Stimulated activated CD8-positive, alpha-beta memory T cell treated with anti-CD3 and anti-CD28 coated beads, Interleukin-4, amount 100 ng/mL, for 1 hour (primary cell): ENCODE measurements at places on chromosomes 4 and X.

- no peak for DNase-seq
These were observed 241.1 kb upstream of the TET2 start for GRCh38 chr4:104905546-104905945.

DNA sequence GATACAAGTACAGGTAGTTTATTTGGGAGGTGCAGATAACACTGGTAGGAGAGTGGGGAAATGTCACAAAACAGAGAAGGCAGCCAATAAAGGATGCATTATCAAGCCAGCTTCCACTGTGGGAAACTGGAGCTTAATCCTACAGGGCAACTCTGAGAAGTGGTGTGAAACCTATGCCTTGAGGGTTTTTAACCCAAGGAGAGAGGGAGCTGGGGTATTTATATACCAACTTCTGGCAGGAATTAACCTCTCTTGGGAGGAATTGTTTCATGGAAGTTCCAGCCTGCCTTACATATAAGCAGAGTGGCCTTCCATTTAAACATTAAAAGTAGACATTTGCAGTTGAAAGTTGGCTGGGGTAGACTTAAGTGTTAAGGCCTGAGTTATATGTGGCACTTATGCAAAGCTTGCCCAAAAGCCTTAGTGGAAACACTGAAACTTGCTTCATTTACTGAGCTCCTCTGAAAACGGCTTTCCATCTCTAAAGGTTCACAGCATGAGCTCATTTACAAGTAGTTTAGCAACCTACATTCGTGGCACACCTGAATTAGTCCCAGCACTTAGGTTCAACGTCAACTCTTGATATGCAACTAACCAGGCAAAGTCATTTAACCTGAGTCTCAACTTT lies 19.2 kb downstream of the MAGEB17 start:
- DNase-seq, result no peak

GRCh38 chr4:152856960-152857359 lies 77.2 kb downstream of the ARFIP1 start:
- DNase-seq, result no peak

- no peak for DNase-seq
These were observed 54.3 kb downstream of the TLL1 start for GRCh38 chr4:165927366-165927765.

DNA sequence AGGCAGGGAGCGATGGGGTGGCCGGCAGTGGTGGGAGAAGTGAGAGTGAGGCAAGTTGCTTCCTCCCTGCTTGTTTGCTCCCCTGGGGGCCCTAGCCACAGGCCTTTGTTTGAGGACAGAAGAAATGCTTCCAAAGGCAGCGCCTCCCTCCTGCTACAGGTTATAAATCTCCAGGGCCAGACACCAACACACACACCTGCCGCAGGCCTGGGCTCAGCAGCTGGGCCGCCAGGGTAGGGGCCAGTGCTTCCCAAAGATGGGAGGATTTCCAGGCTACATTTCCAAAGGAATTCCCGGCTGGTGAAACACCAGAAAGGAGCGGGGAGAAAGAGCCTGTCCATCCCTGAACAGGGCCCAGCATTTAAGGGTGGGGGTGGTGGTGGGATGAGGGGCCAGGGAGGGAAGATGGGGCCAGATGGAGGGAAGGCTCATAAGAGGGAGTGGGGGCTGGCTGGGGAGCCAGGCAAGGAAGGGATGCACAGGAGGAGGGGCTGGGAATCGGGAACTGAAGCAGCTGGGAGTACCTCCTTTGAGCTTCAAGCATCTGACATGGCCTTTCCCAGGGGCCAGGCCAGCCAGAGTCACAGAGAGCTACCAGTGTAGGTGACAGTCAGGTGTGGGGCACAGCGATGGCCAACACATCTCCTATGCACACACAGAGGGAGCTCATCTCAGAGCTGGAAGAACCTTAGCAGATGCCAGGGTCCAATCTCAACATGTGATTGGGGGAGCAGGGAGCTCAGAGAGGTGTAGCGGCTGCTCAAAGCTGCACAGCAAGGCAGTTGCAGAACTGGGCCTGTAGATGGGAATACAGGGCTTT lies 143.9 kb downstream of the PJA1 start:
- no peak for DNase-seq

GRCh38 chr4:4575284-4576211 lies 33.7 kb upstream of the STX18 start:
- peak; percentile 37 for DNase-seq

DNA sequence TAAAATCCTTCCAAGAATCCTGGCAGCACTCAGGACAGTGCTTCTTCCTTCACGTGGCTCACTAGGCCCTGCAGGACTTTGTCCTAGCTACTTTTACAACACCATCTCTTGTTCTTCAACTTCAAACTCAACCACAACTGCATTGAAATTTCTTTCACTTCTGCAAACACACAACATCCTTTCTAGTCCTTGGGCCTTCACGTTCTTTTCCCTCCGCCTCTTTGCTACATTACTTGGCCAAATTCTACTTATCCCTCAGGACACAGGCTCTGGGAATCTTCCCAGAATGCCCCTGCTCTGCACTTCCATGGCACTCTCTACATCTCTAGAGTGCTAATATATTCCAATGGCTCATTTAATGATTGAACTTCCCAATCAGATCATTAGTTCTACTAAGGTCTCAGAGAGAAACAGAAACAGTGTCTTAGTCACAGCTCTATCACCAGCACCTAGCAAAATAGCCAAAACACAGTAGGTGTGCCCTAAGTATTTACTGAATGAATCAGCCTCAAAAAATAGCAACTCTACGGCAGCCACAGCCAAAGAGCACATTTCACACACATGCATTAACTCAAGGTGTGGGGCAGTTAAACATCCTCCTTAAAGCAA lies 73.3 kb downstream of the MANBA start:
- DNase-seq, result no peak

DNA sequence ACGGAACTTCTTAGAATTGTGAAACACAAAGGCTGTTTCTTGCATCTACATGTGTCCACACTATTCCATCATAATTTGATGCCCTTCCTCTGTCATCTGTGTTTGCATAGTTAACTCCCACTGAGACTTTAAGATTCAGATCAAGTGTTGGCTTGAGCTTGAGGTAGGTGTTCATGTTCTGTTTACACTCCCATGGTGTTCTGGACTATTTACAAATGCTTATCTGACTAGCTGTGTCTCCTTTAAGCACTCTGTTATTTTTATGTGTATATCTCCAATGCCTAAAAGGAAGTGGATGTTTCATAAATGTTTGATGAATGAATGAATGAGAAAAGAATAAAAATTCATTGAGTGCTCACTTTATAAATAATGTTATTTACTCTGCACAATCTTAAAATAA lies 622.7 kb downstream of the RAB28 start:
- no peak for DNase-seq

- DNase-seq, result no peak
These were observed 35.3 kb upstream of the WAS start for GRCh38 chrX:48648336-48648751.

DNA sequence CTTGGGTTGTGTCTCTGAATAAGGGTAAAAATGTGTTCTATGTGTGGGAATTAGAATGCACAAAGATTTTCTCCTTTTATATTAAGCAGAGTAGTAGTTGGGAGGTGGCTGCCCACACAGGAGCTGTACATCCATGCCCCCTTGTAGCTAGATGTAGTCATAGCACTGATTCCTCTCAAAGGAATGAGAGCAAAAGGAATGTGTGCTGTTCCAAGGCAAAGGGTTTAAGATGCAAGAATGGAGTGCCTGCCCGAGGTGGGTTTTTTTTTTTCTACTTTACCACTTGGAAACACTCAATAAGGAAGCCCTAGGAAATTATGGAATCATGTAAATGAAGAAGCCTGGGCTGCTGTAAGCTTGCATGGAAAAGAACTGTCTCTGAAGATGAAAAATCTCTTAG lies 2183.2 kb upstream of the AGA start:
- no peak for DNase-seq

GRCh38 chr4:142547974-142548373 lies 298.1 kb downstream of the INPP4B start:
- no peak for DNase-seq

GRCh38 chr4:100081491-100081890 lies 108.8 kb downstream of the DDIT4L start:
- no peak for DNase-seq

DNA sequence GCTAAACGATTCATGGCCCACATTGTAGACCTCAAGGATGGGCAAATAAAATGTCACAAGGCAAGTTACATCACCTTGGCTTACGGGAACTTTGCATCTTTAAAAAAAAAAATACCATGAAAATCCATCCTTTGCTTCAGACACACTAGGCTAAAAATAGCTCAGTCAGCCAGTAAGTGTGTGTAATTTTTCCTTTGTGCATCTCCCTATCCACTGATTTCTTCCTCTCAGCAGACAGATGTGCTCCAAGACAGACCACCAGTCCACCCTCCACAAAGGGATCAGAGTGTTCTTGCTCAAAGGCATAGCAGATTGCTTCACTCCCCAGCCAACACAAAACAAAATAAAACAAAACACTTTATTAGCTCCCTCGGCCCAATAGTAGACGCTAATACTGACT lies 14.6 kb downstream of the LDB2 start:
- DNase-seq, result no peak

GRCh38 chr4:56704089-56704871 lies 23.2 kb upstream of the HOPX start:
- no peak for DNase-seq

DNA sequence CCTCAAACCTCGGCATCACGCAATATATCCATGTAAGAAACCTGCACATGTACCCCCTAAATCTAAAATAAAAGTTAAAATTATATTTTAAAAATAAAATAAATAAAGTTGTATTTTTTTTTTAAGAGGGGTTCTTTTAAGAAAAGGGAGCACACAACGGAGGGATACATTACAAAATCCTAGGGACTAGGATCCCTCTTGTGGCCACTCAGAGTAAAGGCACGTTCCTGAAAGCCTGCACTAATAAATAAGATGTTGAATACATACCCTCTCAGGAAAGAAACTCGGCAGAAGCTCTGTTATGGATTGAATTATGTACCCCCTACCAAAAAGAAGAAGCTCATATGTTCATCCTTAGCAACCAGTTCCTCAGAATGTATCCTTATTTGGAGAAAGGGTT lies 50.9 kb upstream of the PRDX4 start:
- no peak for DNase-seq

GRCh38 chrX:124862301-124862700 lies 457.4 kb upstream of the TEX13C start:
- DNase-seq, result no peak

GRCh38 chr4:36676139-36677050 lies 395.0 kb downstream of the DTHD1 start:
- no peak for DNase-seq

GRCh38 chr4:129362691-129363274 lies 266.8 kb downstream of the C4orf33 start:
- DNase-seq, result no peak

- DNase-seq, result no peak
These were observed 104.5 kb downstream of the SCD5 start for GRCh38 chr4:82694046-82694445.

- DNase-seq, result no peak
These were observed 296.9 kb downstream of the GRID2 start for GRCh38 chr4:92600638-92601037.

DNA sequence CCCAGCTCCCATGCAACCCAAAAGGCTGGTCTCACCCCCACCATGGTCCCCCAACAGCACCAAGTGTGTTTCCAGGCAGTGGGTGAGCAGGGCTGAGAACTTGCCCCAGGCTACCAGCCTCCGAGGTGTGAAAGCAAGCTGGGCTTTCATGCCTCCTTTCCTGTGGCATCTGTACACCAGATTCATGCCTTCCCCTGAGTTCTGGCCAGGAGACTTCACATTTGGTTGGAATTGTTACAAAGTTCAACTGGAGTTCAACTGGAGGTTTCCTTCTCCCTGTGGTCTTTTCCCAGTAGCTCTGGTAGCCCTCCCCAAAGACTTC lies 77.6 kb upstream of the RAB40AL start:
- no peak for DNase-seq

- no peak for DNase-seq
These were observed 25.9 kb downstream of the MXRA5 start for GRCh38 chrX:3320471-3321046.

- no peak for DNase-seq
These were observed 974.7 kb downstream of the TRAM1L1 start for GRCh38 chr4:116110713-116111112.

DNA sequence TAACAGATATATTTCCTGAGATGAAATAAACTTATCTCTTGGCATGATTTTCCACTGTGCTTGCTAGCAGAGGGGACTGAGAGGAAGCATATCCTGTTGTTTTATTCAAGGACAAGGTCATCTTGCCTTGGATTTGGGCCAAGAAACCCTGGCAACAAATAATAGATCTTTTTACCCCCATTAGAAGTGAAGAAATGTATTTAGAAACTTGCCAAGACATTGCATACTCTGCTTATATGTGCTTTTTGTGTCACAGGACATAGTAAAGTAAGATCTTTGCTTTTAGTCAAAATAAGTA lies 170.2 kb downstream of the RAPGEF2 start:
- DNase-seq, result no peak
